Upper lobe of left lung (tissue), 6 donors: ENCODE measurements at places on chromosomes 1 and 21. TPM values are rescaled to one million over a fixed set of nuclear protein-coding genes. Genes with fewer than 3 reads are reported as not detected.

The NUP210L gene
- 0.30 TPM for total RNA-seq

The NUAK2 gene
- total RNA-seq, result 8.9 TPM

The PLCH2 gene
- total RNA-seq, result 4.4 TPM

The GMEB1 gene
- total RNA-seq, result 8.3 TPM
